ENCODE measurements at places on chromosomes 3 and 15.

- DNase-seq, result no peak
Observed at GRCh38 chr3:24017305-24017704, 72.2 kb downstream of the NR1D2 start.

DNA sequence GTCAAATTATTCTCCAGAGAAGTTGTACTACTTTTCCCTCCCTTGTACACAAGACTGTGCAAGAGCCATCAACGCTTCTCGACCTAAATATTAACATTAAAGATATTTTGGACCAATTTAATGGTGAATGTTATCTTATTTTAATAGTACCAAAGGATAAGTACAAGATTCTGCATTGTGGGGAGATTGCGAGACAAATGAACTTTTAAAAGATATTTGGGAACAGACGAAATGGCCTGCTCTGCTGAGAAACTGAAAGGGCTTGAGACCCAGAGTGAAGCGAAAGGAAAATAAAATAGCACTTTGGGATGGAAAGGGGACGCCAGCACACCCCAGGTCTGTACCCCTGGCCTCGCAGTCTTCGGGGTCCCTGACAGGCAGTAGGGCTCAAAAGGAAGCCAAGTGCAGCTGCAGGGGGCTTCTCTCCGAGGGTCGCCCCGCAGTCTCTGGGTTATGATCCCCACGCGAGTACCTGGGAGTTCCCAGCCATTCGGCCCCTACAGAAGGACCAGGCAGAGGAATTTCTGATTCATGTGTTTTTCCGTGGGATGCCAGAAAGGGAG, 97.6 kb upstream of the VGLL3 start:
- DNase-seq, result no peak

DNA sequence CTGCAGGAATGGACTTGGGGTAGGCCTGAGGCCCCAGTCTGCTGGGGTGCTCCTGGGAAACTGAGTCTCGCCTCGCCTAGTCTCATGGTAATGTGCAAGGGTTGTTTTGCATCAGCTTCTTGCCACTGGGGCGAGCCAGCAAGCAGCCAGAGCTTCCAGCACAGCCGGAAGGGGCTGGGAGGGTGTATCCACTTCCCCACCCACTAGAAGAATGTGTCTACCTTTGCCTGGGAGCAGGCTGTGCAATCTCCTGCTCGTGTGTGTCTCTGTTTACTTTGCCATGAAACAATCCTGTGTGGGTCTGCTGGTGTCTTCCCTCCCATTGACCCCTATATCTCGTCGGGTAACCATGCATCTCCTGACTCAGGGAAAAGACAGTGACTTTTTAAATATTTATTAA, 21.8 kb upstream of the ERICH6 start:
- DNase-seq, result no peak

GRCh38 chr15:48592221-48592731, 53.2 kb downstream of the FBN1 start:
- DNase-seq, result peak; percentile 92

DNA sequence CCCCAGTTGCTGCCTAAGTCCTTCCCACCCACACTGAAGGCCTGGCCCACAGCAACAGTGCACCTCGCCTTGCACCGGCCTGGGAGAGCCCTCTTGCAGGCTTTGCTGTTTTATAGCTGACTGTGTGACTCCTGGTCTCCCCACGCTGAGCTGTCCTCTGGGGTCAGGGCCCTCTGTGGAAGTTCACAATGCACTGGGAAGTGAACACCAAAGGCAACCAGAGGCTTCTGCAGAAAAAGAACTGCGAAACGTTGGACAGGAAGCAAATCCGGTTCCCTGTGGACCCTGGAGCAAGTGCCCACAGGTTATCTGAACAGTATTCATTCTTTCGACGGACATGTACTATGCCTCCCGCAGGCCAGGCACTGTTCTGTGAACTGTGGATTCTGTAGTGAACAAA, 737 bp upstream of the EPHB1 start:
- DNase-seq, result no peak

DNA sequence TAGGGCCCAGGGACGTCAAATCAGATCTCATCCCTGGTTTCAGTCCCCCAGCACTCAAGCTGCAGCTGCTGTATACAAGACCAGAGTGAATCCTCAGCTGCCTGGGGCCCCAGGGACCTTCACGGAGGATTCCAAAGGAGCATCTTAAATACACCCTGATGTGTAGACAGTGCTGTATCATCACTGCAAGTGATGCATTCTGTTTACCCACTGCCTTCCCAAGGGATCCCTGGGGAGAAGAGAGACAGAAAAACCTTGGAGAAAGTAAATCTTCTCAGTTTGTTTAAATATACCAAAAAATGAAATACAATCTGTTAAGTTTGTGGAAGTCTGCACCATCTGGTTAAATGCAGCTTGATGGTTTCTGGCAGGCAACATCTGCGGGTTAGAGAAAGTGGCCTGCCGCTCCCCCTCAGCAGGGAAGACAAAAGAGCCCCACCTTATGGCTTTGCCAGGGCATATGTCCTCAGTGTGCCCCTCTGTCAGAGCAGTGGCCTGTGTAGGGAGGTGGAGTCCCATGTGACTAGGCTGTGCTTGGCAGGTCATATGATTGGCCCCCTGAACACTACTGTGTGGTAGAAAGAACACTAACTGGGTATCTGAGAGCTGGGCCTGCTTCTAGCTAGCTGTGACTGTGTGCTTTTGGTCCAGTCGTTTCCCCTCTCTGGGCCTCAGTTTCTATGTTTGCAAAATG, 222.2 kb upstream of the TRIM42 start:
- no peak for DNase-seq

DNA sequence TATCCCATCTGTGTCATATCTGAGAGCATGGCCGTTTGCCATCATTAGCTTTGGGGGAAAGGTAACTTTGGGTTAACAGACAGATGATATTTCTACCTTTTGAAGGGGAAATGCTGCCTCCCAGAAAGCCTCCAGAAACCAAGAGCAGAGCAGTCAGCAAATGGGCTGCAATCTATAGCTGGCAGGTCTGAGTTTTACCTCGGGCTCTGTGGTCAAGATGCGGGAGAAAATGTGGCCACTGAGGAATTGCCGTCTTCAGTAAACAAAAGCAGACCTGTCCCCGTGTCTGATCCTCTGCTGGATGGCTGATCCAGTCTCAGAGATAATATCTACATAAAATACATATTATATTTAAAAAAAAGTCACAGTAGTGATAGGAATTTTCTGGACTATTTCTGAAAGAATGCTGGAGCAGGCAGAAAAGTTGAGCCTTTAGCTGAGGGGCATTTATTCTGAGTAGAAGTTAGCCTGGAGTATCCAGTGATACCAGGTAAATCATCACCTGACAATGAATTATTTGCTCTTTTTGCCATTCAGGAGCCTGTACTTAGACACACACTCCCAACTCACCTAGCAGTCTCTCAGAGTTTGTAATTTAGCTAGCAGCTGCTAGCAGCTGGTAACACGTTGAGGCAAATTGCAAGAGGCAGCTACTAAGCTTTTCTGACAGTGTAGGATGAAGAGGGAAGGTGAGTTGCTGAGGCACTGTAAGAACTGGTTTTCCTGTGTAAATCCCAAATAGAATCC, 285.3 kb upstream of the RARB start:
- DNase-seq, result no peak

DNA sequence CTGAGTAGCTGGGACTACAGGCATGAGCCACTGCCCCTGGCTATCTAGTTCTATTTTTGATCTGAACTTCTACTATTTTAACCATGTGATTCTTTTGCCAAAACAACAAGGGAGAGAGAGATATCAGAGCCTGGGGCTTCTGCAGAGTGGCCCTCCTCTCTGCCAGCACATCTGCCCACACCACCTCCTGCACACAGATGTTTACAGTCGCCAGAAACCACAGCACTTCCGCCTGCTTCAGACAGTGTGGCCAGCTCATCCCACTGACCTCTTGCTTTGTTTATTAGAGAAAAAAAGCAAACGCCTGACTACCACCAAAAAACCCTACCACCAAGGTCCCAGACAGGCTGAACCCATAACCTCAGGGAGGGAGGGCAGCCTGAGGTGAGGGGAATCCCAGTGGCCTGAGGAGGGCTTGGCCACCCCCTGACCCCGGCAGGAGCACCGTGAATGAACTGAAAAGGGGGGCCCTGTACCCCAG, 85.9 kb upstream of the ABHD2 start:
- DNase-seq, result peak; percentile 82

GRCh38 chr15:99016680-99017321, 9.2 kb upstream of the PGPEP1L start:
- peak; percentile 79 for DNase-seq

DNA sequence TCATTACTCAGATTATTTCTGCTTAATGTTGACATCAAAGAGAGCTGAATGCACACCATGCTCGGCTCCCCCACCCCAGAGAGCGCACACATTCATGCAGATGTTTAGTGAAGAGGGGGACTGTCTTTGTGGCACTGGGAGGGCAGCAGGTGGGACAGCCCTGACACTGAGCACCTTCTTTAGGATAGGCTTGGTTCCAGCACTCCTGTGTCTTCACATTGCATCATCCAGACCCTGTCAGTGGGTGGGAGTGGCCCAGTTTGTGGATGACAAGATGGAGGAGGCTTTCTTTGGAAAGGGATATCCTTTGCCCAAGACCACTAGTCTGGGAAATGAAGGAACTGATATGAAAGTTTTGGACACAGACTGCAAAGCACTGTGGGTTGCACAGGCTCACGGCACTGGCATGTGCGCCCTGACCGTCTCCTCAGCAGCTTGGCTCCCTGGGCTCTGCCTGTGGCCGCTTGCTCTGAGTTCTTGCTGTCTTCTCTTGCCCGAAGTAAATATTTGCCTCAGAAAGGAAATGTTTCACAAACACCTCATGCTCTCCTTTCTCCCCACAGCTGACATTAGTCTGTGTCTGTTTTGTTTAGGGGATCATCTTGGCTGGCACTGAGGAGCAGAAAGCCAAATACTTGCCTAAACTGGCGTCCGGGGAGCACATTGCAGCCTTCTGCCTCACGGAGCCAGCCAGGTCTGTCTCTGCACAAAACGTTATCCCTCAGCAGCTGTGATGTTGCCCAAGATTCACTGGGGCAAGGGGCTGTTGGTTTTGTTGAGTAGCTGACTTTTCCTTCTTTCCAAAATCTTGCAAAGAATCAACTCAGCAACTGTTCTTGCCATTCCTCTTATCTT, 16.6 kb downstream of the ACAD9 start:
- no peak for DNase-seq

- no peak for DNase-seq
Observed at GRCh38 chr15:72735111-72735510, 48.4 kb downstream of the ADPGK start.

DNA sequence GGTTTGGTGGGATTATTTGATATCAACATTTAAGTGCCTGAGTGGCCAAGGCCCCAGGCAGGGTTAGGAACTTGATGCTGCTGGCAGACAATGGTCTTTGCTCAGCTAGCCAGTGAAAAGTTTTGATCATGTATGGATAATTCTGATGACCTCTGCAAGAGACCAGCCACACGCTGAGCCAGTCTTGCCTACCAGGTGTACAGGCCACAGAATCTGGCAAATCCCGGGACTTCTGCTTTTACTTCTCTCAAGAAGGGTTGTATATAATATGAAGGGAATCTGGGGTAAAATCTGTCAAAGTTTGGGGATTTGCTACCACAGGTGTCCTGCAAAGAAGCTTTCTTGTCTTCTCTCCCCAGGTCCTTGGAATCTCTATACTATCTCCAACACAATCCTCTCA, 331.4 kb upstream of the GOLIM4 start:
- no peak for DNase-seq

DNA sequence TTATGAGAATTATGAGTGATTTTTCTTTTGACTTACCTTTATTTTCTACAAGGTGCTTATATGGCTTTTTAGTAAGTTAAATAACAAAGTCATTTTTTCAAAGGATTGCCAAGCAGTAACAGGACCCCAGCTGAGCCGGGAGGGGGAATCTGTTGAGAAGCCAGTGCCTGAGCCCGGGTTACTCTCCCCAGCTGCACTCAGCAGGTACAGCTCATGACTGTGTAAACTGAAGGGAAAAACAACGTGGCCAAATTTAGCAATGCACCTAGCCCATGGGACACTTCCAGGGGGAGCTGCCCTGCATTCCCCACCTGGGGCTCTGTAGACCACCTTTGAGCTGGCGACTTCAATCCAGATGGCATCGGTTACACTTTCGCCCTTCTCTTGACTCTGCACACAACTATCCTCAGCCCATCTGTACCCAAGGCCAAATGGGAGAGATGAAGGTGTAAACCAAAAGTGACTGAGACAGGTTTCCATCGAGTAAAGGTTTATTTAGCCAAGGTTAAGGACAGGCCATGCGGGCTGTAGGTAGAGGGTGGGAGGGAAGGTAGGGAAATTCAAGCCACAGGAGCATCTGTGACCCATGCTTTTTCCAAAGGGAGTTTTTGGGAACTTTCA, 18.2 kb upstream of the HCN4 start:
- DNase-seq, result no peak

GRCh38 chr3:88267847-88268246, 118.1 kb downstream of the C3orf38 start:
- no peak for DNase-seq

DNA sequence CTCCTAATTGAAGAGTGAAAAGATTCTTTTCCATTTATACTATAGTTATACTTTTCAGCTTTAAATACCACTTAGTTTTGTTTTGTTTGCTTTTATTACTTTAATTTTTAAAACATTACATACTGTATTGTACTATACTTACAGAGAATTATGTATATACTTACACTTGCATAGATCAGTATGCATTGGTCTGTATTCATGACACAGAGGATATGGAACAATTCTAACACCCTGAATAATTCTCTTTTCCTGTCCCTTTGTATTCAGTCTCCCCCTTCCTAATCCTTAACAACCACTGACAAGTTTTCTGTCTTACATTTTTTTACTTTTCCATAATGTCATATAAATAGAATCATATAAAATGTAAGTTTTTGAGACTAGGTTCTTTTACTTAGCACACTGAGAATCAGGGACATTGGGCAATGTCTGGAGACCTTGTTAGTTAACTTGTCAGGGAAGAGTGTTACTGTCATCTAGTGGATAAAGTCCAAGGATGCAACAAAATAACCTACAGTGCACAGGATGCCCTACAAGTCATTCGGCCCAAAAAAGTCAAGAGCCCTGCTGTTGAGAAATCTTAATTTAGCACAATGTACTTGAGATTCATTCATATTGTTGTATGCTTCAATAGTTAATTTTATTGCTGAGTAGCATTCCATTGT, 95.7 kb upstream of the MCTP2 start:
- no peak for DNase-seq

DNA sequence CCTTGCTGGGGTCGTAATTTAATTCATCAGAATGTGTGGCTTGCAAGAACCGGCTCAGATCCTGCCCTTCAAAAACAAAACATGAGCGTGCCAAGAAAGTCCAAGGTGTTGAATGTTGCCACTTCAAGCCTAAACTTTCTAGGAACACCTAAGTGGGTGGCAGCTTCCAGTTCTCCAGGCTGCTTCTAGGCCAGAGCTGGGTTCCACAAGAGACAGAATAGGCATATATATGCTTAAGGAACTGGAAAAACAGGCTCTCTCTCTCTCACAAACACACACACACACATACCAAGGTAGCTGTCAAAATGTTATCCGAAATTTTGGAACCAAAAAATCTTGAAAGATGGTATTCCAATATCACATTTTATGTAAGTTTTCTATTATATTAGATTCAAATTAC, 890 bp upstream of the ADIPOQ start:
- DNase-seq, result no peak

GRCh38 chr3:48271763-48272498, 31.0 kb downstream of the ZNF589 start:
- no peak for DNase-seq
